ENCODE measurements at places on chromosomes 1 and 21.

DNA sequence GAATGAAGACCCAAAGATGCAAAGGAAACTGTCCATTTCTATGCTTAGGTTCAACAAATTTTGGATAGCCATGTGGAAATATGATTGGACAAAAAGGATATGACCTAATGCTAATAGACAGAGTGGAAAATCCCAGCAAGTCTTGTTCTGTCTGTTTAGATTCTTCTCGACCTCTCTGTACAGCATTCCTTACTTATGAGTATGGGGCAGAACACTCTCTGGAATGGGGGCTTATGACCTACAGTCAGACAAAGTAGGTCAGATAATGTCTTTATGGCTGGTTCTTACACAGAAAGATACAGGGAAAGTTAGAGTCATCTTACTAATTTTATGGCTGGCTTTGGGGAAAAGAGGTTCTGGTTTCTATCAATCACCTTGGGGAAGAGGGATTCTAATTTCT lies 2.8 kb downstream of the GCSAML start:
- no peak for DNase-seq

DNA sequence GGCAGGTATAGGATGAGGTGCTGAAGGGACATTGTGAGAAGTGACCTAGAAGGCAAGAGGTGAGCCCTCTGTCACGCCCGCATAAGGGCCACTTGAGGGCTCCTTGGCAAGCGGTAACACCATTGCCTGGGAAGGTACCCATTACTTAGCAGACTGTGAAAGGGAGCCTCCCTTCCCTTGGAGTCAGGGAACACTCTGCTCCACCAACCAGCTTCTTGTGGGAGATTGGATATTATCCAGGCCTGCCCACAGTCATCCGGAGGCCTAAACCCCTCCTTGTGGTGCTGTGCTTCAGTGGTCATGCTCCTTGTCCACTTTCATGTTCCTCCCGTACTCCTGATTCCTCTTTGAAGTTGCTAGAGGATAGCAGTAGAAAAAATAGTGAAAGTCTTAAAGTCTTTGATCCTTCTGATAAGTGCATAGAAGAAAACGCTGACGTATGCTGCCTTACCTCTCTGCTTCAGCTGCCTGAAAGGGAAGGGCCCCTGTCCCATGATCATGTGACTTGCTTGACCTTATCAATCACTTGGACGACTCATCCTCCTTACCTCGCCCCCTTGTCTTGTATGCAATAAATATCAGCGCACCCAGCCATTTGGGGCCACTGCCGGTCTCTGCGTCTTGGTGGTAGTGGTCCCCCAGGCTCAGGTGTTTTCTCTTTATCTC lies 16.0 kb downstream of the RBBP4 start:
- DNase-seq: no peak

- DNase-seq: no peak
These were observed 72.5 kb downstream of the PLPPR5 start for GRCh38 chr1:98932184-98932583.

- no peak for DNase-seq
These were observed 1.2 kb upstream of the SLC25A33 start for GRCh38 chr1:9537863-9538668.

GRCh38 chr1:44566281-44567046 lies 107.8 kb downstream of the TMEM53 start:
- DNase-seq: no peak

- no peak for DNase-seq
These were observed 32.9 kb downstream of the ARHGEF10L start for GRCh38 chr1:17572264-17572985.

DNA sequence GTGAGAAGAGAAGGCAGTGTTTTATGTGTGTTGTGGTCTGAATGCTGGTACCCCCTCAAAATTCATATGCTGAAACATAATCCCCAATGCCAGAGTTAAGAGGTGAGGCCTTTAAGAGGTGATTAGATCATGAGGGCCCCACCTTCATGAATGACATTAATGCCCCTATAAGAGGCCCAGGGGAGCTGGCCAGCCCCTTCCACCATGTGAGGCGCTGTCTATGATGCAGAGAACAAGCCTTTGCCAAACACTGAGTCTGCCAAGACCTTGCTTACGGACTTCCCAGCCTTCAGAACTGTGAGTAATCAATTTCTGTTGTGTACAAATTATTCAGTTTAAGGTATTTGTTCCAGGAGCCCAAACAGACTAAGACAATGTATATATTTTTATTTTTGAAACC lies 20.2 kb downstream of the CAPZB start:
- DNase-seq: no peak

DNA sequence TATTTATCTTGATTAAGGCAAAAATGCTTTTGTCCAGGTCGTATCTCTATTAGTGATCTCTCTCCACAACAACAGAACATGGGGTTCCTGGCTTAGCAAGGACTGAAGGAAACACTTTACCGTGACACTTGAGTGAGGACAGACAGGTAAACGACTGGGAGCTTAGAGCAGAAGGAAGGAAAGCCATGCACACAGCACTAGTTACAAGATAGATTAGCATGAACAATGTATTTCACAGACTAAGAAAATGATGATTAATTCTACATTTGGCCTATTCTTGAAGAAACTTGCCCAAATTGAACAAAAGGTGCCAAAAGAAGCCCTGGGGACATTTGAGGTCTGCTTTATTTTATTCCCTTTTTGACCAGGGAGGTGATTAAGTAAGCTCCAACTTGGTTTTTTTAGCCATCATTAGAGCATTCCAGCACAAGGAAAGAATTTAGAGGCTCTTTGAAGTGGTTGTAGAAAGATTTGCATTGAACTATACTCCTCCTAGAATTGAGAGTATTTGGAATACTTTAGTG lies 248.5 kb downstream of the USP25 start:
- no peak for DNase-seq

DNA sequence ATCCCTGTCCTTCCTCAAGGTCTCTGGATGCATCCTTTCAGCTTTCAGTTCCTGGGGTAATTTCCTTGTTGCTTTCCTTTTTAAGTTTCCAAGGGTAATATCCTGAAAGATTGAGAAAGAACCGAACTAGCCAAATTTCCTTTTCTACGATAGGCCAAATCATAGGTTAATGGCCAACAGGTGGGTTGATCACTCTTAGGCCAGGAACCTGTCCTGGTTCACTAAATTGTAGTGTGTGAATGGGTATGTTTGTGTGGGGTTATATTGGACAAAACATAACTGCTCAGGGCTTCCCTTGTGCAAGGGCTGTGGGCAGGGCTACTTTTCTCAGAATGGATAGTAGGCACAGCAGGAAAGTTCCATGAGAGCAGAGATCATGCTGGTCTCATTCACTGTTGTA lies 17.1 kb downstream of the UBE2T start:
- DNase-seq: no peak

DNA sequence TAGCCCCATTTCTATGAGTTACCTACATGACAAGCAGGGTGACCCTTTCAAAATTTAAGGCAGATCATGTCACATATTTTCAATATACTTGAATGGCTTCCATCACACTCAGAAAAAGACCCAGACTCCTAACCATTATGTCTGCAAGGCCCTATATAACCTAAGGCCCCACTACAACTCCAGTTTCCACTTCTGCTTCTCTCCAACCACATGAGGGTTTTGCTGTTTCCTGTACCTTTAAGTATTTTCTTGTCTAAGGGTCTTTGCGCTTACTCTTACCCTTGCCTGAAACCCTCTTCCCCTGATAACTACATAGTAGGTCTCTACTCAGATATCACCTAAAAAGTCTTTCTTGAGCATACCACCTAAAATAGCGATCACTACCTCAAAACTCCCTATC lies 46.1 kb downstream of the SGIP1 start:
- DNase-seq: no peak

DNA sequence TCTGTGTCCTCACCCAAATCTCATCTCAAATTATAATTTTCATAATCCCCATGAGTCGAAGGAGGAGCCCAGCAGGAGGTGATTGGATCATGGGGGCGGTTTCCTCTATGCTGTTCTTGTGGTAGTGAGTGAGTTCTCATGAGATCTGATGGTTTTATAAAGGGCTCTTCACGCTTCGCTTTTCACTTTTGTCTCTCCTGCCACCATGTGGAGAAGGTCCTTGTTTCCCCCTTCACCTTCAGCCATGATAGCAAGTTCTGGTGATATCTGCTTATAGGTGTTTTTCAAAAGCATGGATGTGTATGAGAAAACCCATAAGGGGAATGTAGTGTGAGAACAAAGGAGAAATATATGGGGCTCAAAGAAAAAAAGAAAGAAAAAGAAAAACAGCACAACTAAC lies 405.9 kb upstream of the RGS18 start:
- DNase-seq: no peak

DNA sequence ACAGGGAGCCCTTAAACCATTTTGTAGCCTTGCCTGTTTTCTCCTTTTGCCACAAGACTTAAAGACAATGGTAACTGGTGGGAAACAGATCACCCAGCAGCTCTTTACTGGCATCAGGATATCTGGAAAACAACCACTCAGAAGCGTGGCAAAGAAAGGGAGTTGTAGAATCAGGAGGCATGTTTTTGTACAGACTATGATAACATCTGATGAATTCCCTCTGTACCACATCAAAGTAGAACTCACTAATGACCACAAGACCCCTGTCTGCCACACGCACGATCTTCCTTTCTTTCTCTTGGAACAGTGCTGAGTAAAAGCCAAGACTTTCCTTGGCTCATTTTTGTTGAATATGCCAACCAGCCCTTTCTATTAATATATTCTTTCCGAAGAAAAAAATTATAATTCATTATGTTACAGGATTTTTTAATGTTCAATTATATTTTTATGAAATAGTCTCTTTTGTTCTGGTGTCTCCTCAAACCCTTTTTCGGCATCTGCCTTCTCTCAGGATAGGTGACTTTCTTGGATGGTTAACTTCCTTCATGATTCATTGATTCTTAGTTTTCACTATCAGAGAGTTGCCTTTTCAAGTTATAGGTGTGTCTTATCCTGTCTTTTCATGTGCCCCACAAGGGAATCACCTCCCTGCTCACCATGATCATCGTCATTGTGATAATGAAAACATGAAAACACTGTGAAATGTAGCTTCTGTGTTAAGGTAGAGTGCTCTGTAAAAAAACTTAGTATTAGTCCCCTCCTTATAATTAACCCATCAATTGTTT lies 7.9 kb upstream of the PHGDH start:
- no peak for DNase-seq

DNA sequence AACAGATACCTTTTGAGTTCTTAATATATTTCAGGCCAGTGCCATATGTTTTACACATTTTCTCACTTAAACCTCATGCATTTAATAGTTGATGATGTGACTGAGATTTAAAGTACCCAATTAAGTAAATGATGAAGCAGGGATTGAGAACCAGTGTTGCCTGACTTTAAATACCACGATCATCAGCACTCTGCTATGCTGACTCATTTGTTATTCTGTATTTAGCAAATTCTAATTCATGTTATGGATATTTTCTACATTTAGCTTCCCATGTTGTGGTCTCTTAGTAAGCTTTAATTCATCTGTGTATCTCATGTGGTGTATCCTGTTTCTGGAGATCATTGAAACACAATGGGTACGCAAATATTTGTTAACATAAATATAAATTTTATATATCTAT lies 363.0 kb downstream of the PTBP2 start:
- no peak for DNase-seq

DNA sequence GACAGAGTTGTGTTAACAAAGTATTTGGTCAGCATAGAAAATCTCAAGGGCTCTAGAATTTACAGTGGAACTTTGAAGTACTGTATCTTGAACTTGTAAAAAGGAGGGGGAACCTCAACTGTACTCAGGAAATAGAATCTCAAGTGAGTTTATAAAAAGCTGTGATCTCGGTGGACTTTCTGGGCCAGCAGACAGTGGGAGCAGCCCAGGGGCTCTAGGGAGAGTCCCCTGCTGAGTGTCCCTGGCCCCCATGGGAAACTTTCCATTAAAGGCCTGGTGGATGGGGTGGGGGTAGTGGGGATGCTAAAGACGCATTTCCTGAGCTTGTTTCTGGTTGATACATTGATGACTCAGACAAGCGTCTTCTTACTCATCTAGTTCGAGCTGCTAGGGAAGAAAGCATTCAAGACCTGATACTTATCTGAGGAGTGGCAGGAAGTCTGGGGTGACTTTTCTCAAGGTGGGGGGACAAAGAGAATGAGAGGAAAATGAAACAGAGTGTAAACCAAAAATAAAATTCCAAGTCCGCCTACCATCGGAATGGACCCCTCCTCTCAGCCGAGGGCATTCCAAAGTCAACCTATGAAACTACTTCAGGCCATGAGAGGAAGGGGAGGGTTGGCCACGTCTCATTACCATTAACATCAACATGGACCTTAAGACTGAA lies 65.5 kb downstream of the NID1 start:
- no peak for DNase-seq

- no peak for DNase-seq
These were observed 36.5 kb upstream of the LHX8 start for GRCh38 chr1:75097654-75098053.

DNA sequence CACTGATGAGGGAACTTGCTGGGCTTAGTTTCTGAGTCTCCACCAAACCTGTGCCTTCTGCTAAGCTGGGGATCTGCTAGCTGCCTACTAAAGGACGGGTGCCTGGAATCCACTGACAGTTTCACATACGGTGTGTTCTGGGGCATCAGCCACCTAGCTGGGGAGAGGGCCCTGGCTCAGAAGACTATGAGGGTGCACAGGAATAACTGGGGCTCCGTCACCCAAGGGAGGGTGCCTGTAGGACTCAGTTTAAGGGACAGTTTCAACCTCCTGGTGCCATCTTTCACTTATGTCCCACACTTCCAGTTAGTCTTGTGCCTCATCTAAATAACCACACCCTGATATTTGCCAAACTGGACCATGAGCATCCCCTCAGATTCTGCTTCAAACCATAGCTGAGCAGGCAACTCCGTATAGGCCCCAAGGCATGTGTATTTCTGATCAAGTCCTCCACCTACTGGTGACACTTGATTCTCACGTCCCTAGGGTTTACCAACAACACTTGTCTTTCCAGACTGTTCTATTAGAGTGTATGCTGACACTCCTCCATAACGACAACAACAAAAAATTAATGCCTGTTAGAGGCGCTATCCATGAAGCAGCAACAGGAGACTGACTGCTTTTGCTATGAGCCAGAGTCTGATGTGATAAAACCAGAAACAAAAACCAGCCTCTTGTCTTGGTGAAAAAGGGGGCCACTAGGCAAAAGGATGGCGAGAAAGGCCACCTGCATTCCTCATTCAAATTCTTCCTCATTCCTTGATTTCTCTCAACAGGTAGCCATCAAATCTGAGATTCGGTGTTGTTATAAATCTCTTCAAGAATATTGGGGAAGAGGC lies 55.0 kb upstream of the PAXBP1 start:
- no peak for DNase-seq

DNA sequence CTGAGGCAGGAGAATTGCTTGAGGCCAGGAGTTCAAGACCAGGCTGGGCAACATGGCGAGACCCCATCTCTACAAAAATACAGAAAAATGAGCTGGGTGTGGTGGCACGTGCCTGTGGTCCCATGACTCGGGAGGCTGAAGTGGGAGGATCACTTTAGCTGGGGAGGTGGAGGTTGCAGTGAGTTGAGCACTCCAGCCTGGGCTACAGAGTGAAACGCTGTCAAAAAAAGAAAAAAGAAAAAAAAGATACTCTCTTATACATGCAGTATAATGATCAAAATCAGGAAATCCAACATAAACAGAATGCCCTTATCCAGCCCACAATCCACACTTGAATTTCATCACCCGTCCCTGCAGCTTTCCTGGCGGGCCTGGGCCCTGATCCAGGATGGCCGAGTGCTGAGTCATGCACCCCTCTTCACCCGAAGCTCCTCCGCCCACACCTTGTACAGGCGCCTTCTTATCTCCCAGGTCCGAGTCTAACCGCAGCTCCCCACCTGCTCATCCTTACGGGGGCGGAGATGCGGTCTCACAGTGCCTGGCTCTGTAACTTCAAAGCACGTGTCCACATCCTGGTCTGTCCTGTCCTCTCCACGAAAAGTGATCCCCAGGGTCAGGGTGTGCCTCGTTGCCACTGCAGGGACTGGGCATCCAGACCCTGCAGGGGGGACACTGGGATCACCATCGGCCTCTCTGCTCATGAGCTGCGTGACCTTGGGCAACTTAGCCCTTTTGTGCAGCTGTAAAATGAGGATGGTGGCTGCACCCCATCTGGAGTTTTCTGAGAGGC lies 120.2 kb upstream of the SLC45A1 start:
- no peak for DNase-seq
